Adrenal gland (tissue), 19 donors: ENCODE measurements at places on chromosomes 2 and 18. TPM values are rescaled to one million over a fixed set of nuclear protein-coding genes. Genes with fewer than 3 reads are reported as not detected.

GRCh38 chr2:23388294-23388693, 3.3 kb downstream of the KLHL29 start:
- no peaks in the 10 kb centered on the region for H3K36me3 ChIP-seq
- H3K4me3 ChIP-seq: no peak overlapping the region
- DNase-seq: no peak
- no peak overlapping the region for H3K27ac ChIP-seq

DNA sequence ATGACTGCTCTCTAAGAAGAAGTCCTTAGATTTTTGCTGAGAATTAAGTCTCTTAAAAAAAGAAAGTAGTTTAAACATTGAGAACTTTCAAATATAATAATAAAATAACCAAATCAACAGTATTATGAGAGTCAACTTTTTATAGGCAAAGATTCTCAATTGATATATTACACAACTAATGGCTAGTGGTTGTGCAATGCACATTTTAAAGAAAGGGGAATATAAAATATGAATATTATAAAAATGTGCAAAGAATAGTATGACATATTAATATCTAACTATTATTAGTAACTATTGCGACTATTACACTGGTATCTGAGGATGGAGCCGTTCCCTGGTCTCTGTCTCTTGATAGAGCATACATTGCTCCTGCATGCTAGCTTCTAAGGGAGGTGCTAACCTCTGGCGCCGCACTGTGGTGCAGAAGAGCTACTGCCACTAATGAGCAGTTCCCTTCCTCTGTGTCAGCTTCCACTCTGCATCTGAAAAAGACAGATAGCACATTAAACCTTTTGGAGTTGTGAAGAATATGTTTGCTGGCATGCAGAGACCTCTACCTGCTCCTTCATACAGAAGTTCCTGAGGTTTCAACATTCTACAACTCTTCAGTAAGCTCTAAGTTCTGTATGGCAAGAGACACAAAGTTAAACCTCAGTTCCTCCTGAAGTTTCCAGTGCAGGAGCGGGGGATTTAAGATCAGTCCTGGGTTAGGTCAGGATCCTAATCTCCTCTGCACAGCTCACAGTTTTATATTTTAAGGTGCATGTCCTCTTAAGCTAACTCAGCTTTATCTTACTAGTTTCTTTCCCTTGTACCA, 3.5 kb upstream of the SLC9A2 start:
- peaks cover 14% of the 10 kb centered on the region for H3K4me1 ChIP-seq
- DNase-seq: peak; percentile 76
- H3K36me3 ChIP-seq: no peaks in the 10 kb centered on the region
- peaks cover 35% of the 10 kb centered on the region for H3K27me3 ChIP-seq
- H3K27ac ChIP-seq: no peak overlapping the region
- no peak overlapping the region for H3K4me3 ChIP-seq

DNA sequence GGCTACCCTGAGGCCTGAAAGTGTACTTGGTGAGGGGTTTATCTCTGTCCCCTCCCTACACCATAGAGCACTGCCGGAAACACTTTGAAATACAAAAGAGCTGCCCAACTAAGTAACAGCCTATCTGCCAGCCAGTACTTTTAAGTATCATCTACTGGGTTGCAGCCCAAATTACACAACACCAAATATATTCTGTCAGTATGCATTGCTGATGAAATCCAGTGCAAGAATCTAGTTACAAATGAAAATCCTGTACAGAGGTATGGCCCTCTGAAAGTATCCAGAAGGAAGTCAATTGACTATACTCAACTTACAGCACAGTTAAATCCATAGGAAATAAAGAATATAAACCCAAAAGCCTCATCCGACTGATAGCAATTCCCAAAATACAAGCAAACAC, 280.8 kb downstream of the CCDC85A start:
- no peaks in the 10 kb centered on the region for H3K36me3 ChIP-seq
- H3K4me1 ChIP-seq: no peaks in the 10 kb centered on the region
- no peaks in the 10 kb centered on the region for H3K27me3 ChIP-seq
- DNase-seq: no peak
- no peak overlapping the region for H3K4me3 ChIP-seq

DNA sequence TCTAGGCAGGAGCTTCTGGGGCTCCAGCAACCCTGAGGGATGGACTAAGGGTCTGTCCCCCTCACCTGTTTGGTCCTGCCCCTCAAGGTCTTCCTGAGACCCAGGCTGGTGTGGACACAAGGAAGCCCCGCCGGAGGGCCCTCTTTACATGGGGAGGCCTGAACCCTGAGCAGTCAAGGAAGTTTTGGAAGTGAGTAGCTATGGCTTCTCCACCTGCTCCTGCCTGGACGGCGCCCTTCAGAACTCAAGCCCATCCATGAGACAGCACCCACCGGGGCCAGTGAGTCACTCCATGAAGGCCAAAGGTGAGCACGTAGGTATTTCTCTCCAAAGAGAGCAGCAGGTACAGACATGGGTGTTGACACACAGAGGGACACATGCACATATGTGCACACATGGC, 98.2 kb upstream of the CTDP1 start:
- H3K27me3 ChIP-seq: no peaks in the 10 kb centered on the region
- peaks cover 10% of the 10 kb centered on the region for H3K4me1 ChIP-seq
- H3K36me3 ChIP-seq: no peaks in the 10 kb centered on the region
- H3K27ac ChIP-seq: no peak overlapping the region

GRCh38 chr18:79982736-79983135, 5.6 kb downstream of the TXNL4A start:
- no peaks in the 10 kb centered on the region for H3K36me3 ChIP-seq
- H3K27me3 ChIP-seq: no peaks in the 10 kb centered on the region
- no peak overlapping the region for H3K27ac ChIP-seq
- H3K4me1 ChIP-seq: peaks cover 9% of the 10 kb centered on the region

DNA sequence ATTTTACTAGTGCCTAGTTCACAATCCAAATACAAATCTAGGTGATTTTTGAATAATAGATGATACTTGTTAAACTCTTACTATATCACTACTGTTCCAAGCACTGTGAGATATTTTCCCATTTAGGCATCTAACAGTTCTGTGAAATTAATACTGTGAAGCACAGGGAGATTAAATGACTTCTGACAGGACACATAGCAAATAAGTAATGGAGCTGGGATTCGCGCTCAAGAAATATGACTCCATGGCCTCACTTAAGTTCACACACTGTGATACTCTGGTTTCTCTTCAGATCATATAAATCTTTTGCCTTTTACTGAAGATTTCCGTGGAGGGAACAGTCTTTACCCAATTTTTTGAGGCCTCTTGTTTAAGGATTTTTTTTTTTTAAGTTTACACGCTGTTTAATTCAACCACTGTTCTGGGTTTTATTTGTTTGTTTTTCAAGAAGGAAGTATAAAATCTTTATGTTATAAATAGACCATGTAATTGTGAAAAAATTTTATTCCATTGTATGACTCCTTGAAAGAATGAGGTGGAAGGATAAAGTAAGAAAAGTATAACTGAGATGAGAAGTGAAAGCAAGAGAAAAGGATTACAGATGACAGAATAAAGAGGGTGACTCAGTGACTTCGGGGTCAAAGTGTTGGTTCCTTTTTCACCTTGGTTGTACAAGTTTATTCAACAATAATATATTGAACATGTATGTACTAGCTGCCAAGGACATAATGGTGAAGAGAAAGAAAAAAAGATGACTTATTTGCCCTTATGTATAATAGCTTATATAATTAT, 30.2 kb downstream of the RBM45 start:
- H3K4me1 ChIP-seq: no peaks in the 10 kb centered on the region
- H3K36me3 ChIP-seq: no peaks in the 10 kb centered on the region
- no peaks in the 10 kb centered on the region for H3K27me3 ChIP-seq
- H3K27ac ChIP-seq: no peak overlapping the region
- H3K4me3 ChIP-seq: no peak overlapping the region

GRCh38 chr2:85485815-85486214, 53.2 kb upstream of the MAT2A start:
- no peaks in the 10 kb centered on the region for H3K36me3 ChIP-seq
- no peaks in the 10 kb centered on the region for H3K4me1 ChIP-seq
- H3K4me3 ChIP-seq: no peak overlapping the region

- DNase-seq: no peak
- H3K4me3 ChIP-seq: no peak overlapping the region
- no peak overlapping the region for H3K27ac ChIP-seq
- H3K4me1 ChIP-seq: no peaks in the 10 kb centered on the region
- H3K36me3 ChIP-seq: no peaks in the 10 kb centered on the region
These were observed 277.7 kb upstream of the FBXO11 start for GRCh38 chr2:48183991-48184390.

DNA sequence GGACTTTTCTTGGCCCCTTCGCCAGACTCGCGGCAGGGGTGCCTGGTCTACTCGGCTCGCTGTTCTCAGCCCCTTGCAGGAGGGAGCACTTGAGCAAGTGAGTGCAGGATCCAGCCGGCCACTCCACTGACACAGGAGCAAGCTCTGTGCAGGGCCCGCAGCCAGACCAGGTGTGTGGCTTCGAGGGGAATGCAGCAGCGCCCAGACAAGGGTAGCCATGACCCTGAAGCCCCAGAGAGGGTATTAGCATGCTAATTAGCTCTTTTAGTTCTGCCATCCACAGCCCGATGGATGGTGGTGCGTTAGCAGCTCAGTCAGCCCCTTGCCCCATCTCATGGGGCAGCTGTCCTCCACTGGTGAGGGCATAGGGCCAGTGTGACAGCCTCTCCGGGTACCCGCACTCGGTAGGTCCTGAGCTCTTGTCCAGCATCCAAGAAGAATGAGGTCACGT, 103.2 kb upstream of the HS6ST1 start:
- no peak for DNase-seq
- H3K4me3 ChIP-seq: no peak overlapping the region
- H3K27ac ChIP-seq: no peak overlapping the region
- H3K27me3 ChIP-seq: no peaks in the 10 kb centered on the region

- H3K27me3 ChIP-seq: no peaks in the 10 kb centered on the region
- peaks cover 14% of the 10 kb centered on the region for H3K4me1 ChIP-seq
- no peaks in the 10 kb centered on the region for H3K36me3 ChIP-seq
- DNase-seq: no peak
These were observed 83.6 kb downstream of the VRK2 start for GRCh38 chr2:58130238-58130637.

DNA sequence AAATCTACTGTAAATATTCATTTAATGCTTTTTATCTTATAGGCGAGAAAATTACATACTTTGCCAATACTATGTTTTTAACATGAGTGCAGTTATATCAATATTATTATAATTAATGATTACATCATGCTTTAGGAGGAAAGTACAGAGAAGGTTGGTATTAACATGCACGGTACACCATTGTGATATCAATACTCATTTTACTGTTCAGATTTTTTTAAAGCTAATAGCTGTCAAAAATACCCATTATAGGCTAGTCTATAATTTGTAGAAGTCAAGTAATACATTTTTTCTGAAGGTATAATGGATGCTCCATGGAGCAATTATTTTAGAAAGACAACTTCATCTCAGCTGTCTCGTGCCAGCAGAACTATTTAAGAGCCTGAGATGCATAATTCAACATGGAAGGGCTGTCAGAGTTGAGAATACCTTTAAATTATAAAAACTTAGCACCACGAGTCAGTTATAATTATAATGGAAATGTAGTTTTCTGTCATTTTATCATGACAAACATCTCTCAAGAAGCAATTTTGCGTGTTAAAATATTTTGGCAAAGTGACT, 1641.7 kb upstream of the ACVR2A start:
- H3K27ac ChIP-seq: no peak overlapping the region
- no peaks in the 10 kb centered on the region for H3K27me3 ChIP-seq
- H3K36me3 ChIP-seq: no peaks in the 10 kb centered on the region
- H3K4me3 ChIP-seq: no peak overlapping the region

DNA sequence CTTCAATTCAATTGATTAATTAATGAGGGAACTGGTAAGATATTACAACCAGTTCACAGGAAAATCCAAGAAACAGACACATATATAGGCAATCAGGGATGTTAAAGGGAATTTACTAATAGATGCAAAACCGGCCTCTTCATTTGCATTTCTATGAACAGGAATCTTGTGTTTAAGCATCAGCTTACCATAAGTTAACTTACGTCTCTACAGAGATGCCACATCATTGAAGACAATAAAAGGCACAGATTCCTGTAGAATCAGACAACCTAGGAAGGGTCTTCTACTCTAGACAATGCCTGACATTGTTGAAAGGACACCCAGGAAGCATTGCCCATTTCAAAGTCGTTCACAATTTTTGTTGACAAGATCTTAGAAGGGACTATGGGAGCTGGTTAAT, 121.0 kb upstream of the STPG4 start:
- no peaks in the 10 kb centered on the region for H3K36me3 ChIP-seq
- H3K4me1 ChIP-seq: peaks cover 26% of the 10 kb centered on the region

DNA sequence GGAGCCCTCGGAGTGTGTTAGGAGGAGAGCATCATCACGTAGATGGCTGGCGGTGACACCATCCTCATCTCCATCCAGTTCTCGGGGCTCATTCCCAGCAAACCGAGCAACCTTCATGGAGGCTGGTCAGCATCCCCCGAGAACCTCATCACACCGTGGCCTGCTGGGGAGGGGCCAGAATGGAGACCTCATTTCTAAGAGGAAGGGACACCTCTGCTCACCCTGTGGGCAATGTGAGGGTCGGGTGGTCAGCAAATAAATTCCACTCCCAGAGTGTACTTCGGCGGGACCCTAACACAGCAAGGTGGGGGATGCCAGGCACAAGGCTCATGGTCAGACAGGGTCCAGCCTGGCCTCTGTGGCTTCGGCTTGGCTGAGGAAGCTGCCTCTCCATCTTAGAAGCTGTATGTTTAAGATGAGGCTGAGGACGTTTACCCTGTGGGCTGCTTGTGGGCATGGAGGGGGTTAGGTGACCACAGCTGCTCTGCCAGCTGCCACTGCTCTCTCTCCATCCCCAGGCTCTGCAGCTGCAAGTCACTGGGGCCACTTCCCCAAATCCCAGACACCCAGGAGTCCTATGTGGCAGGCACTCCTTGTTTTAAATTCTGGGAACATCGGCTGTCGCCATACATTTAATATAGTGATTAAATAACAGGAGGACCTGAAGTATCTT, 56.5 kb upstream of the PXDN start:
- no peak for DNase-seq
- no peak overlapping the region for H3K27ac ChIP-seq
- H3K4me3 ChIP-seq: no peak overlapping the region
- H3K4me1 ChIP-seq: no peaks in the 10 kb centered on the region
- no peaks in the 10 kb centered on the region for H3K27me3 ChIP-seq

GRCh38 chr2:240794178-240794721, 25.8 kb downstream of the KIF1A start:
- no peak for DNase-seq
- H3K27me3 ChIP-seq: no peaks in the 10 kb centered on the region
- no peak overlapping the region for H3K4me3 ChIP-seq
- H3K27ac ChIP-seq: no peak overlapping the region
- no peaks in the 10 kb centered on the region for H3K4me1 ChIP-seq

GRCh38 chr2:20431772-20432171, 15.1 kb upstream of the RHOB start:
- no peaks in the 10 kb centered on the region for H3K36me3 ChIP-seq
- H3K27ac ChIP-seq: no peak overlapping the region
- H3K4me3 ChIP-seq: no peak overlapping the region
- peaks cover 3% of the 10 kb centered on the region for H3K4me1 ChIP-seq
- DNase-seq: no peak

Gene SERPINB2
- total RNA-seq: not detected

Gene DUSP19
- total RNA-seq: 5.5 TPM
